KBM-7 (cell line): ENCODE measurements at places on chromosomes 2 and 18.

- DNase-seq: no peak
These were observed 321.0 kb upstream of the NRP2 start for GRCh38 chr2:205361272-205361671.

GRCh38 chr2:46818141-46818621 lies 97.4 kb downstream of the MCFD2 start:
- DNase-seq: no peak

GRCh38 chr2:9800639-9800974 lies 42.7 kb upstream of the TAF1B start:
- DNase-seq: no peak

DNA sequence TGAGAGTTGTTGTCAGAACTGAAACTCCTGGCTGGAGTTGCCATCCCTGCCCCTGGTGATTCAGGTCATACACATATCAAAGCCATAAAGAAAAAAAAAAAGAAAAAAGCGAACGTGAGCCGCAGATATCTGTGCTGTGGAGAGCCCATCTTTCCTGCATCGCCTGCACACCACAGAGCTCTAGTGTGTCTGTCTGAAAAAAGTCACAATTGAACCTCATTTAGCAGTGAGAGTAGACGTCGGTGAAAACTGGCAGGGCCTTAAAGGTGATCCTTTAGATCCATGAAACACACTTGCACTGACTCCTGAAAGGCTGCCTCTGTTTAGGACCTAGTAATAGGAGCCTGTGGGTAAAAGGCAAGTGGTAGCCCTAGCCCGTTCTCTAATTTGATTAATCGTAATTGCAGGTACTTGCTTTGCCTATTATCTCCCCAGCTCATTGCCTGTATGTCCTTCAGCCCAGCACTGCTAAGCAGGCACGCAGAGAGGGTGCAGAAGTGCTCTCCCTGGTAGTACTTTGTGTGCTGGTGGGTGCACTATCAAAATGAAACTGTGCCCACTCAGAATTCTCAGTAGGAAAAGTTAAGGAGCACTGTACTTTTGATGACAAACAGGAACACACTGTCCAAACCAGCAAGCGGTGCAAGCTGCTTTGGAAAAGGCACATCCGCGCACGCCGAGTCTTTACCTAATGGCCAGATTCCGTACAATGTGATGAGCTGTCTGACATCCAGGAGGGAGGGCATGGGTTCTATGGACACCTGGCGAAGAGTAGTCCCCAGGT lies 103.5 kb upstream of the ASB18 start:
- DNase-seq: no peak

DNA sequence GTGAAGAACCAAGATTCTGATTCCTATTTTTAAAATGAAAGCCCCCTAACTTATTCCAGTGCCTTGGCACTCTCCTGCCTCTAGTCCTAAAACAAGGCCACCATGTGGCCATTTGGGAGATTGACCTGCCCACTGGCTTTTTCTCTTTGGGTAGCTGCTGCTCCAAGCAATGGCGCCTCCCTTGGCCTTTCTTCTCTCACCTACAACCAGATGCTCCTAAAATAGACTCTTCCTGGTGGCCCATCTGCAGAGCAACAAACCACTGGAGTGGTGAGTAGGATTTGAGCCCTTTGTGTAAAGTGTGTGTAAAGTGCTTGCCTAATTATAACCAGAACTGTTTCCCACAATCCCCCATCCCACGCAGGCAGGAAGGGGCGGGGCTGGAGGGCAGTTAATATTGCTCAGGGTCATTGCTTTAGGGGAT lies 114.2 kb downstream of the FHOD3 start:
- DNase-seq: peak; percentile 42

GRCh38 chr18:21650311-21650710 lies 38.2 kb downstream of the SNRPD1 start:
- DNase-seq: no peak

- DNase-seq: no peak
These were observed 25.3 kb downstream of the GNAL start for GRCh38 chr18:11714244-11714918.

DNA sequence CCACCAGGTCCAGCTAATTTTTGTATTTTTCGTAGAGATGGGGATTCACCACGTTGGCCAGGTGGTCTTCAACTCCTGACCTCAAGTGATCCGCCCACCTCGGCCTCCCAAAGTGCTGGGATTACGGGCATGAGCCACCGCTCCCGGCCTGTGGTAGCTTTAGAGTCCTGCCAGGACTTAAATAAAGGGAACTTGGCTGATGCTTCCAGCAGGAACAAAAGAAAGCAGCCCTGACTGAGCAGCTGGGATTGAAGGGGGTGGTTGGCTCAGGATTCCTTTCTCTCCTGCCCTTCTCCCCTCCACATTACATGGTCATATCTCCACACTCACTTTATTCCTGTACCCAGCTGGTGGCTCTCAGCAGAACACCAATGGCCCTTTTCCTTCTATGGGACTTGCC lies 20.0 kb downstream of the EFHD1 start:
- DNase-seq: no peak

GRCh38 chr2:68992933-68993332 lies 18.5 kb downstream of the GKN1 start:
- DNase-seq: no peak

- no peak for DNase-seq
These were observed 74.9 kb downstream of the ACKR3 start for GRCh38 chr2:236644502-236644911.

DNA sequence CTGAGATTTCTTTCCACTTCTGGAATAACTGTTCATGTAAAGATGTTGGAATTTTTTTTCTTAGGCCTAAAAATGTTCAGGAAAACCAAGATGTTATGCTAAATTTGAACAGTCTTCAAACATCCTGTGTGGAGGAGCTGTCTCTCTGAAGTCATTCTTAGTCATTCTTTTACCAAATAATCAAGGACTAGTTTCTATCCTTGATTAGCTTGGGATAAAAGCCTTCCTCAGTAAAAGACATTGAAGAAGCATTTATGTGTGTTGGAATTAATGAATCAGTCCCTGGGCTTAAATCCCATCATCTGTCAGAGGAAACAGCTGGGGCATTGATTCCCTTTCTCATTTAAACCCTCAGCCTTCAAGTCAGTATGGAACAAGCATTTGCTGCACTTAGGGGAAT lies 300.1 kb upstream of the NXPH2 start:
- DNase-seq: no peak

DNA sequence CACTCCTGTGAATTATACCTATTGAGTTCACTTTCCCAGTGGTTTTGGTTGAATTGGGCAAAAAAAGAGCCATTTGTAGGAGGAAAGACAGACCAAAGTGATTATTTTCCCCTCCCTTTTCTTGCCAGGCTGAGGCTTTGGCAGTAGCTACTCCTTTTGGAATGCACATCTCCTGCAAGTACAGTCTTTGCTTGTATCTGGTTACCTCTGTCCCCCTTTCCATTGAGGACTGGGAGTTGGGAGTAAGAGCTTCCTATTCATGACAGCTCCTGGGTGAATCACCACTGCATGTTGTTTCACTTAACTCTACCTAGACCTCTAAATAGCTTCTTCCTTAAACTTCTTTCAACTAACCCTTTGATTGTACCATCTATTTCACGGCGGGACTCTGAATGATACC lies 695.3 kb upstream of the ZNF804A start:
- DNase-seq: no peak

DNA sequence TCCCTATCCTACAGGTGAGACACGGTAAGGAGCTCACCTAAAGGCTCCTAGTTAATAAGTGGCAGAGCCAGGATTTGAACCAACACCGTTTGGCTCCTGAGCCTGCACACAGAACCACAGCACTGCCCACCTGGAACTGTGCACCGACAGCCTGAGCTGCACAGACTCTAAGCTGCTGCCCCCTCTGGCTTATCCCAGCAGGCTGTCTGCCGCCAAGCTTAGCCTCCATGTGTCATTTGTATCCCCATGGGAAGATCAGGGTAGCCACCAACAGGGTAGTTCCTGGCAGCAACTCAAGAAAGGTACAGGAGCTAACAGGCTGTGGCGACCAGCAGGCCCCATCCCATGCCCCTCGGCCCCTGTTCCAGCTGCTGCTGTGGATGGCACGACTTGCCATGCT lies 135.7 kb downstream of the LRRC30 start:
- no peak for DNase-seq

- DNase-seq: no peak
These were observed 9.5 kb downstream of the CAPN10 start for GRCh38 chr2:240596080-240596460.

DNA sequence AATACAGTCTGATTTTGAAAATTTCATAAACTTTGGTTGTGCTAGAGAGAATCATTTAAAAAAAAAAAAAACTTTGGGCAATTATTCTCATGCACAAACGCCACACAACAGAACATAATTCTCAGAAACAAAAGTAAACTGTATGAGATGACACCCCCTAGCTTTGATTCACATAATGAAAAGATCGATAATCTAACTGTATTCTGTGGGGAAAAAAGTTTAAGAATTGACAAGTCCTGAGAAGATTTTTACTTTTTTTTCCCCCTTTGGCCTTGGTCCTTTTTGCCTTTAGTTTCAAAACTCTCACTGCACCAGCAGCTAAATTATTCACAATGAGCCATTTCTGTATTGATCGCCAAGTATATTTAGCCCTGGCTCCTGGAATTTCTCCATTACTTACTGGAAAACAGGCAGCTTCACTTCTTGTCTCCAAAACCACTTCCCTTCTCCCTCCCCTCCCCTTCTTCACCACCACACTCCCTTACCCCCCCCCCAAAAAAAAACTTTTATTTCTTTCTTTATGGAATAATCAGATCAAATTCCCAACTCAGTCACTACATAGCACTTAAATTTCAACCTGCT lies 2.0 kb downstream of the IKZF2 start:
- DNase-seq: peak; percentile 71

DNA sequence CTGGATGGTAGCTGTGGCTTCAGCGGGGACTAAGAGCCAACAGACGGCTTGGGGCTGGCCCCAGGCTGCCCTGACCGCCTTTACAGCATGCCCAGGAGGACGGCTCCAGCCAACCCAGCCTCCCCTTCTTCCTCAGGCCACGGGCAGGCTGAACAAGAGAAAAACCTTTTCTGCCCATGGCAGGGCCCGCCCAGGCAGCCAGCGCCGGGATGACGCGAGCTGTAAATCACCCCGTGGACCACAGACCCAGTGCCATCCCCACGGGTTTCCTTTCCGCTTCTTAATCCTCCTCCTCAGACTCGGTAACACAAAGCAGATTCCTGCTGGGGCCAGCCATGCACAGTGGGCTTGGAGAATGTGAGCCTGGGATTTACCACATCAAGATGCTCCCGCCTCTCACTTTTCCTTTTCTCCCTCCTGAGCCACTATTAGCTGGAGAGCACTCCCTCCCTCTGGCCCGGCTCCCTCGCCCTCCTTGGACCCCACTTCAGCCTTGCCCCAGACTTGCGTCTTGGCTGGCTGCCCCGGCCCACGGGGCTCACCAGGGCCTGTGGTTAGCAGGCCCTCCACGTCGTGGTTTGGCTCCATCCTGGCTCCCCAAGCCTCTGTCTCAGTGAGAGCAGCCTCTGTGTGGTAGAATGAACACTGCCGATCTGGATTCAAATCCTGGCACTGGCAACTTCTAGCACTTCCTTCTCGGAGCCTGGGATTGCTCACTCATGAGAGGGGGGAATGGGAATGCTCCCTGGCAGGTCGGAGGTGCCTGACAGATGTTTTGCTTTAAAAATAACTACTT lies 31.4 kb downstream of the ATOH8 start:
- no peak for DNase-seq

DNA sequence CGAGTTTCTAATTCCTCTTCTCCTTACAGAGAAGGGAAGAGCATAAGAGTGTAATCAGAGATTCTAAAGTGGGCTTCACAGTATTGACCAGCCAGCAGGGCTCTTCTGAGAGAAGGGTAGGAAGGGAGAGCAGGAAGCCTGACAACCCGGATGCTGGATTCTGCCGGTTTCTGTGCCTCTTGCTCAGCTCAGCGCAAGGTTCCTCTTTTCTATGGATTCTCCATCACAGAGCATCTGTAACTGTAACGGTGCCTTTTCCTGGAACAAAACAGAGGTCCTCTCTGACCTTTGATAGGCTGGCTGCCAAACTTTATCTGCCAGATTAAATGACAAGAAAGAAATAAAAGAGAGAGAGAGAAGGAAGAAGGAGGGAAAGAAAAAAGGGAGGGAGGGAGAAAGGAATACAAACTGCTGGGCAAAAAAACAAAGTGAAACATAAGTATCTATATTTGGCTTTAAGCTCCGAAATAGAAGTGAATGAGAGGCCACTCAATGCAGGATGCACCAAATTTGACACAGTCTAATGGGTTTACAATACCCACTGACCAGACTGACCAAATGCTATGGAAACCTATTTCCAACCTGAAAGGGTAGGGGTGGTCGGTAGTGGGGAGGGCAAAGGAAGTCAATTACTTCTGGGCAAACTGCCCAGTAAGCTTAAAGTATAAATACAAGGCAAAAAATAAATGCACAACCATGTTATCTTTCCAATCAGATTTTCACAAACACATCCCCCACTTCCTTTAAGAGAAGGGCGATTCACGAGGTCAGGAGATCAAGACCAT lies 59.2 kb downstream of the PIEZO2 start:
- peak; percentile 57 for DNase-seq

GRCh38 chr2:218081063-218081462 lies 12.0 kb downstream of the RUFY4 start:
- no peak for DNase-seq
